Activated B cell treated with CpG ODN at 0.5 μM for 24 hours (primary cell): ENCODE measurements at places on chromosomes 7 and 10.

DNA sequence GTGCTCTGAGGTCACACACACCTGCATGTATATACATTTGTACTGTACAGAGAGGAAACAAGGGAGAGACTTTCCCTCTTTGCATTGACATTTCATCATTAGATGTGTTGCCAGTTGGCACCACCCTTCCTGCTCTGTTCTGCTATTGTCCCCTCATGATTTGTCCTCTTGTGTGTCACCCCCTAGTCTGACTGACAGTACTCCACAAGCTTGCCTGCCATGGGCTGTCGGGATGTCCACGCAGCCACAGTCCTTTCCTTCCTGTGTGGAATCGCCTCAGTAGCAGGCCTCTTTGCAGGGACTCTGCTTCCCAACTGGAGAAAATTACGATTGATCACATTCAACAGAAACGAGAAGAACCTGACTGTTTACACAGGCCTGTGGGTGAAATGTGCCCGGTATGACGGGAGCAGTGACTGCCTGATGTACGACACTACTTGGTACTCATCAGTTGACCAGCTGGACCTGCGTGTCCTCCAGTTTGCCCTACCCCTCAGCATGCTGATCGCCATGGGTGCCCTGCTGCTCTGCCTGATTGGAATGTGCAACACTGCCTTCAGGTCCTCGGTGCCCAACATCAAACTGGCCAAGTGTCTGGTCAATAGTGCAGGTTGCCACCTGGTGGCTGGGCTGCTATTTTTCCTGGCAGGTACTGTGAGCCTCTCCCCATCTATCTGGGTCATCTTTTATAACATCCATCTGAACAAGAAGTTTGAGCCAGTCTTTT is 9.4 kb downstream of the CLDN12 start:
- no peak for DNase-seq

GRCh38 chr7:82044497-82045080 is 274.7 kb upstream of the HGF start:
- no peak for DNase-seq

DNA sequence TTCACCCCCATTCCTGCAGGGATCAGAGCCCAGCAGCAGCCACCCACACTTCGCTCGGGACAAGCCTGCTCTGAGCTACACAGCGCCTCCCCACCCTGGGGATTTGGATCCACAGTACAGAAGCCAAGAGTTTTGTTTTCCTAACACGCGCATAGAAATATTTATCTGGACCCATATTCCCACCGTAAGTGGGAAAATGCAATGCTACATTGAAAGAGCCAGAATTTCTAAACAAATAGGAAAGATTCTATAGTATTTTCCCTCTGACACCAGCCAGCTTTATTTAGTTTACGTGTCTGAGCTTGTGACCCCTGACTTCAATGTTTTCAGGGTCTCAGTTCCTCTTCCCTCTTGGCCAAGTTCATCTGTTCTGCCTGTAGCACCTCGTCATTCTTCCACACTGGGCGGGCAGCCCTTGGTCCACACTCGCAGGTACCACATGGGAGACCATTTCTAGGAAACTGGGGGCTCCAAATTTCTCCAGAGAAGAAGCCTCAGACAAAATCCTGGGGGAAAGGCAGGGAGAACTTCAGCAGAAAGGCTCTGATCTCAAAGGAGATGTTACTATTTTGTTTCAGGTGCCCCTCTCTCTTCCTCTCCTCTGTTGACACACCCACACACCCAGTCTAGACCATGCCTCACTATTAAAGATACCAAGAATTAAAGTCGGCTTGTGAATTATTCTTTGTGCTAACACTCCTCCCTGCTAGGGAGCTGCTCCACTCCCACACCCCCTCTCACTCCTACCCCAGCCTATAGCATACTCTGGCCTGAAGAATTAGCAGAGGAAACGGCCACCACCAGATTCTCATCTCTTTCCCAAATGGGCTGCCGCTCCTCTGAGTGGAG is 116.0 kb upstream of the PCGF5 start:
- no peak for DNase-seq

- no peak for DNase-seq
These were observed 131.8 kb upstream of the CTTNBP2 start for GRCh38 chr7:118005026-118005425.

- DNase-seq: no peak
These were observed 524.9 kb downstream of the CNTNAP2 start for GRCh38 chr7:146641491-146641890.

DNA sequence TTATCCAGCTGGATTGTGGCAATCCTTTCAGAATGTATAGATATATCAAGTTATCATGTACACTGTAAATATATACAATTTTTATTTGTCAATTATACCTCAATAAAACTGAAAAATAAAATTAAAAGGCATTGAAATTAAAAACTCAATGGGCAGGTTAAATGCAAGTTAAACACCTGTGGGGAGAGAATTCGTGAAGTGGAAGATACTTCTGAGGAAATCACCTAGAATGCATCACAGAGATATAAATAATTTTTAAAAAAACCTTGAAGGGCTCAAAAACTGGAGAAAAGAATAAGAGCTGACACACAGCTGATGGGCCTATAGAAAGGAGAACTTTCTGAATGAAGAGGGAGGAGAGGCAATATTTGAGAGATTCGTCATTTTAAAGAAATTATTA is 37.2 kb upstream of the DRGX start:
- DNase-seq: no peak

- no peak for DNase-seq
These were observed 92.4 kb upstream of the JCAD start for GRCh38 chr10:30151581-30152389.

GRCh38 chr7:69962186-69963065 is 364.2 kb downstream of the AUTS2 start:
- no peak for DNase-seq

DNA sequence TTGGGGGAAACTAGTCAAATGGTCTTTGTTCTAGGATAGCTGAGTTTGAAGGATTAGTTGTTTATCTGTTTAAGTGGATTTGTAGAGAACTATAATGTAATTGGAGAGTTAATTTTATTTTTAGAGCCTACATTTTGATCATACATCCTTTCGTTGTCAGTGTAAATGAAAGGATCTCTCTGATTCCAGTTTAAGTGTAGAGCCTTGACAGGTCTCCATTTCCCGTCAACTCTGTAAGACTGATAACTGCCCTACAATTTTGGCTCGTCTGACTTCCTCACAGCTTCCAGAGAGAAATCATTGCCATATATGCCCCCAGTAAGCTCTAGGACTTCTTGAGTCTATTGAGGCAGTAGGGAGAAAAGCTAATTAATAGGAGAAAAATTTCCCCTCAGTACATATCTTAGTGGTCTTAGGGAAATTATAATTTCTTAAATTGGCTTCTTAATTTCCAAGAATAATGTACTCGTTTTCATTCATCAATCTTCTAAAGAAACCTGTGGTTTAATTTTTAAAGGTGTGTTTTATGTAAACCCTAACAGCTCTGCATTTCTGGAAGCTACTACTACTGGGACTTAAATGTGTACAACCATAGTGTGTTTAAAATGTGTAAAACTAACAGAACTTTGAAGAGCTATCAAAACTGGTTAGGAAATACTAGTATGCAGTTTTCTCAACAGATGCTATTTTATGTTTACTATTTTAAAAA is 3.8 kb downstream of the KMT2E start:
- DNase-seq: no peak

- no peak for DNase-seq
These were observed 18.0 kb upstream of the MRLN start for GRCh38 chr10:59771162-59771807.

- DNase-seq: no peak
These were observed 131.4 kb upstream of the ODAD2 start for GRCh38 chr10:28130267-28130666.

- DNase-seq: no peak
These were observed 36.9 kb downstream of the TAF3 start for GRCh38 chr10:7855205-7855604.

DNA sequence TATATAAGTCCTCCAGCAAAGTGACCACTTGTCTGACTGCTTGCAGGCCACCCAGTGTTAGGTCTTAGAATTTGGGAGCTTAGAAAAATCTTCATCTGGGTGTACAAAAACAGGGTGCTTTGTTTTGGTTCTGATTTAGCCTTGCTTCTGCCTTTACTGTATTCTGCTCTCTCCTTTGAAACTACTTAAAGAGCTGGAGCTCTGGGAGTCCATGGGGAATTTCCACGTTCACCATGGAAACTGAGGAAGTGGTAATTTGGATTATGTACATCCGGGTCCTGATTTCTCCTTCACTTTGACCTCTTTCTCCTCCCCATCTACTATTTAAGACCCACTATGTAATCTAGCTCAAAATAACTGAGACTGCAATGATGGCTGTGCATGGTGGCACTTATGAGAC is 103.0 kb downstream of the JAZF1 start:
- no peak for DNase-seq

DNA sequence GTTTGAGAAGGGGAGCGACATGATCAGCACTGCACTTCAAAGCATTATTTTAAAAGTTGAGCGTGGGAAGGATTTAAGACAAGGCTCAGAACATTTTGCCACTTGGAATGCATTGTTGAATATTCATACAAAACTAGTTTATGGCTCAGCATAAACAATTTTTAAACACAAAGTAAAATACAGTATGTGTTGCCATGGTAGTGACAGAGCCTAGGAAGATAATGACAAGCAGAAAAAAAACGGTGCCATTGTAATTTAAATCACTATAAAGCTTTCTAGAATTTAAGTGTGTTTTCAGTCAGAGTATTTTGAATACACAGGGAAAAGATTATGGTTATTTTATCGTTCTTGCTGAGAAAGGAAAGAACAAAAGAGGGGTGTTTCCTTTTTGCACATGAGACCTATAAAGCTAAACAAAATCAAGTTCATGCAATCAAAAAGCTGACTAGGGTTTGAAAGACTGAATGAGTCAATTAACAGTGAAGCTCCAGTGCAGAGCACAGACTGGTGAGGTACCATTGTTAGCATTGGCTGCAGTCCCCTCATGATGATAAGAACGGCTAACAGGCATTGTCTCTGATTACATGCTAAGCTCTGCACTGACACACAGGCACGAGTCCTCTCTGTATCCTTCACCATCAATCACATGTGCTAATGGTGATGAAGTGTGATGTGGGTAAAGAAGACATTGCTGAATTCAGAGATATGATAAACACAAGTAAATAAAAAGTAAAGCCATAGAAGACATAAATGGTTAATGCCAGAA is 181.9 kb upstream of the VSTM2A start:
- DNase-seq: no peak

DNA sequence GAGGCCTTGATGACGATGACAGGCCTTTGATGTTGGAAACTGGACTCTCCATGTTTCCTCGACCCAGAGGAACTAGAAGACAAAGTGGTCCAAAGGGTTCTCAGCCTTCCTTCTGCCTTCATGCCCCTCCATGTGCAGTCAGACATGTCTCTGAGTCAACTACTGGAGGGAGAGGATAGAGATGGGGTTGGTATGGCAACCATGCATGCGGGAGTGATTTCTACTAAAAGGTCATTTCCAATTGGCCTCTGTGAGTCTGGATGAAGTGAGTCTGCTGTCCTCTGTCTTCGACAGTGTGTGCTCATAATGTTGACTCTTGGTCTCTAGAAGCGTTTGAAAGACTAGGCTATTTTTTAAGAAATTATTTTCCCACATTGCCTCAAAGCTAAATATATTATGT is 29.2 kb downstream of the STK17A start:
- no peak for DNase-seq

GRCh38 chr10:84261236-84261915 is 16.5 kb downstream of the RGR start:
- no peak for DNase-seq

GRCh38 chr10:69696073-69696731 is 66.2 kb downstream of the FAM241B start:
- no peak for DNase-seq

- no peak for DNase-seq
These were observed 67.6 kb upstream of the ZNF800 start for GRCh38 chr7:127460077-127460476.

DNA sequence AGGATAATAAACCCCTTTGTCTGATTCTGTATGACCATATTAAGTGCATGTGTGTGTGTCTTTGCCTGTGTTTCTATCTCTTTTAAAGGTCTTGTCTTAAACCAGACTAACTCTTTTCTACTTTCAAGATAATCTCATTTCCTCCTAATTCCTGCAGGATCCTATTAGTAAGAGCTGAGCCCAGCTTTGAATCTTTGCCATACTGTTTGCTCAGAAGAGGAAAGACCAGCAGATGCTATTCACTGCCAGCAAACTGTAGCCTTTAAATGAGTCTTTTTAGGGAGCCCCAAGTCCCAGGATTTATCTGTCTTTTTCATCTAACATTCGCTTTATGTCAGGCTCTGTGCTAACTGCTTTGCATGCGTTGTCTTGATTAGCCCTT is 2.9 kb downstream of the GPR158 start:
- no peak for DNase-seq

- no peak for DNase-seq
These were observed 16.5 kb upstream of the GPR22 start for GRCh38 chr7:107453388-107453787.

DNA sequence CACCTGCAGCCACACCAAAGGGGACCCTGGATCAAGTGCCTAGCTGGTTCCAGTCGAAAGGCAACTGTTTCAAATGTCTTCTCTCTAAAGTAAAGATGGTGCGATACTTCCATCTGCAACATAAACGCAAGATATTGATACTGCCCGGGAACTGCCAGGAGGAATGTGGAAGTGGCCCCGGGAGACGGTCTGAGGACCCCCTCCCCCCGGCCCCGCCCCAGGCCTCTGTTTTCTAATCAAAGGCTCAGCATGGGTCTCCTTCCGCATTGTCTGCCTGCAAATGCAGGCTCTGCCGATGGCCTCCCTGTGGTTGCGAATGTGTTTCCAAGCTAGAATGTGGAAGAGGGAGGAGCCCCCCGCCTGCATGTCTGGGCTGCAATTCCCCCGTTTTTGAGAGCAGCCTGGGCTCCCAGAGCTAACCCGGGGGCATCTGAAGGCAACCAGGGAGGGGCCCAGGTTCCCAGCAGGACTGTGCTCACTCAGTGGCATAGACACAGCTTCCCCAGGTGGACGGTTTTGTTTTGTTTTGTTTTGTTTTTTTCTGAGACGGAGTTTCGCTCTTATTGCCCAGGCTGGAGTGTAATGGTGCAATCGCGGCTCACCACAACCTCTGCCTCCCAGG is 223.9 kb upstream of the PPP2R2D start:
- DNase-seq: no peak
